ENCODE measurements at places on chromosomes 13 and 19.

GRCh38 chr19:2455851-2456570, 748 bp downstream of the LMNB2 start:
- DNase-seq, result peak; percentile 33

DNA sequence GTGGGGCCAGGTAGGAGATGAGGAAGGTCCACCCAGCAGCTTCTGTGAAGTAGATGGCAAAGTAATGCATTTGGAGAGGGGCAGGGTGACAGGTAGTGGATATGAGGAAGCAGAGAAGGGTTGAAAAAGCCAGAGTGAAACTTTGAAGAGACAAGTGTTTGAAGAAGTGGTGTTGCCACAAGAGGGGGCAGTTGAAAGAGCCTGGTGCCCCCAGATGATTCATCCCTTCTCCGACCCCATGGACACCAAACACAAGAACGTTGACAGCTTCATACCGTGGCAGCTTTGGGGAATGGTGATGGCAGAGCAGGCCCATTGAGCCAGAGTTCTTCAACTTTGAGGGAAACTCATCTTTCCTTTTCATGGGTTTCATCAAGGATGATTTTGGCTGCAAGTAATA, 19.9 kb downstream of the IFNL3 start:
- no peak for DNase-seq

- no peak for DNase-seq
Measured at GRCh38 chr19:13764821-13765394, 586 bp downstream of the MRI1 start.

- no peak for DNase-seq
Measured at GRCh38 chr19:2287585-2288337, 5.8 kb upstream of the PEAK3 start.

- DNase-seq, result no peak
Measured at GRCh38 chr13:68834375-68834774, 1273.3 kb upstream of the ATXN8OS start.

GRCh38 chr13:39486758-39487157, 116.2 kb downstream of the LHFPL6 start:
- no peak for DNase-seq
